Activated T-cell treated with anti-CD3 and anti-CD28 coated beads for 48 hours (primary cell): ENCODE measurements at places on chromosomes 13 and 19.

DNA sequence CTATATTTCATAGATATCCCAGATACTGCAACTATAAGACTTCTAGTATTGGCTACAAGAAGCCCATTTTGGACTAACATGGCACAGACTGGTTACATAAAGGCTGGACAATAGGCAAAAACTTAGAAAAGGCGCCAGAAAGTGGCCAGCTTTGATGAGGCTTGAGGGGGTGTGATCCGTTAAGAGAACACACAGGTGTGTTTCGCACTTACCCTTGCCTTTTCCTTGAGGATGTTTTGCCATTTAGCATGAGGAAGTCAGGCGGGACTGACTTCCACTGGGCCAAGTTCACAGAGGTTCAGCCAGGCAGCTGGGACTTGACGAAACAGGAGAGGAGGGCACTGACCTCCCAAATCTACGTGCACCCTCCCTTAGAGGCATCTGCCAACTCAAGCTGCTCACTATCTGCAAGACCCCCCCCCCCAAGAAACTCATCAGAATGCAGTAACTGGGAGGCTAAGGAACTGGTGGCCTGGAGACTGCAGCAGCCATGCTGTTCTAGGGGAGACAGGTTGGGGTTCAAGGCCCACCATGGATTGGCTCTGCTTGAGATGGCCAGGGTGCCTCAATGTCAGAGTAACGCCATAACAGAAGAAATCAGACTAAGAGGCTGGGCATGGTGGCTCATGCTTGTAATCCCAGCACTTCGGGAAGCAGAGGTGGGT, 4.5 kb upstream of the LIN7B start:
- DNase-seq: no peak

- no peak for DNase-seq
Measured at GRCh38 chr13:41231025-41231677, 32.2 kb downstream of the MTRF1 start.

- no peak for DNase-seq
Measured at GRCh38 chr13:73351730-73352129, 292.9 kb downstream of the KLF5 start.

GRCh38 chr19:42477117-42477516, 34.4 kb upstream of the CXCL17 start:
- DNase-seq: no peak

DNA sequence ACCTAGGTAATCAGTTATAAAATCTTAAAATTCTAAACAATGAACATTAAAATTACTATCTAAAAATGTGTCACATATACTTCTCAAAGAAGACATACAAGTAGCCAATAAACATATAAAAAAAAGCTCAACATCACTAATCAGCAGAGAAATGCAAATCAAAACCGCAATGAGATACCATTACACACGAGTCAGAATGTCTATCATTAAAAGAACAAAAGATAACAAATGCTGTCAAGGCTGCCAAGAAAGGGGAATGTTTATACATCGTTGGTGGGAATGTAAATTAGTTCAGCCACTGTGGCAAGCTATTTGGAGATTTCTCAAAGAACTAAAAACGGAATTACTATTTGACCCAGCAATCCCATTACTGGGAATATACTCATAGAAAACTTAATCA, 310.3 kb upstream of the EDNRB start:
- DNase-seq: no peak

DNA sequence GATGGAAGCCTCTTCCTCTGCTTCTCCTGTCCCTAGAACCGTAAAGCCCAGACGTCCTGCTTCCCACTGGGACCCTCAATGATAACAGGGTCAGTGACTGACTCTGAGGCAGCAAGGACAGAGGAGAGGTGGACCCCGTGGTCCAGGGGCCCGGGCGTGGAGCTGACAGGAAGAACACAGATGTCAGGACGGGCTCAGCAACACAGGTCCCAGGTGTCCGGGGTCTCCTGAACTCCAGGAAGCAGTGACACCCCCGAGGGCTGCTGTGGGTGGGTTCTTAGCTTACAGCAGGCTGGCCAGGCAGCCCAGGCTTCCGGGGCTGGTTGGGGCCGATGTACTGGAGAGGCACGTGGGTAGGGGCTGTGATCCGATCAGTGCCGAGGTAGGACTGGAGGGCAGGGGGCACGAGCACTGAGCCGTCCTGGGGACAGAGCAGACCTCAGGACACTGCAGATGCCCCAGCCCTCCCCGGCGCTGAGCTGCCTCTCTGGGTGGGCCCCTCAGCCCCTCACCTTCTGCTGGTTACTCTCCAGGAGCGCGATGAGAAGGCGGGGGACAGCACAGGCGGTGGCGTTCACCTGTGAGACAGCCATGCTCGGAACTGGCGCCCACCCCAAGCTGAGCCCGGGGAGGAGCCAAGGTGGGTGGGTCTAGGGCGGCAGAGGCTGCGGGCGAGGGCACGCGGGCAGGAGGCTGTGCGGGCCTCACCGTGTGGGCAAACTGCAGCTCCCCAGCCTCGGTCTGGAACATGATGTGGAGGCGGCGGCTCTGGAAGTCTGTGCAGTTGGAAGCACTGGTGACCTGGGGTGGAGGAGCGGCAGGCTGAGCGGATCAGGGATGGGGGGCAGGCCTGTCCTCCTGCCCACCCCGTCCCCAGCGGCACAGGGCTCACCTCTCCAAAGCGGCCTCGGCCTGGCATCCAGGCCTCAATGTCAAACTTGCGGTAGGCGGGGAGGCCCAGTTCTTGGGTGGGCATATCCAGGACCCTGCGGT, 3.6 kb upstream of the CCER2 start:
- DNase-seq: no peak

DNA sequence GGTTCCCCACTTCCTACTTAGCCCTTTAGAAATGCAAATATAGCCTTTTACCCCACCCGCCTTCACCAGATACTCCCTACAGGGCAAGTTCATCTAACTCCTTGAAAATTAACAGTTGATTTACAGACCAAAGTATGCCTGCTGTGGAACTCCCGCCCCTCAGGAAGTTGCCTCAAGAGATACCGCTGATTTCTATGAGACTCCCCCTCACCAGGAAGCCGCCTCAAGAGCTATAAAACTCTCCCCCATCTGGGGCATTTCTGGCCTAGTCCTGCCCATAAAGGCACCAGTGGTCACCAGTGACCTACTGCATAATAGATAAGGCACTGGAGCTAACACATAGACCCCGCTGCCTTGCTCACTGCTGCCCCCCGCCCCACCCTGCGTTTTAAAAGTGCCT, 201.7 kb upstream of the UBL3 start:
- DNase-seq: no peak

DNA sequence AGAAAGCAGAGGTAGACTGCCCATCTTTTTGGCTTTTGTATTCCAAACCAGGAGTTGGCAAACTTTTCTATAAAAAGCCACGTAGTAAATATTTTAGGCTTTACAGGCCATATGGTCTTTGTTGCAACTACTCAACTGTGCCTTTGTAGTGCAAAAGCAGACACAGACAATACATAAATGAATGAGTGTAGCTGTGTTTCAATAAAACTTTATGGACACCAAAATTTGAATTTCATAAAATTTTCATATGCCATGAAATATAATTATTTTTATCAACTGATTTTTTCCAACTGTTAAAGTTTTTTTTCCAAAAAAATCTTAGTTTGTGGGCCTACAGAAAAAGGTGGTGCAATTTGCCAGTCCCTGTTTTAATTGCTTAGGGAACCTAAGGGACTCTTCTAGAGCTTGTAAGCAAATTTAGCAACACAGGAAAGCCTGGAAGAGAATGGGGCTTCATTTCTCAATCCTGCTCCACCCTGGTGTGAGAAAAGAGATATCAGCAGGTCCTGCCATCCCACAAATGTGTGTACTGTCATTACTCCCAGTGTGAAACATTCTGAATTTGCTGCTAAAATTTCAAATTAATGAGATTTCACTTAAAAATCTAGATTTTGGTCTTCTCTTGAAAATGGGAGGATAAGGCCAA, 194.2 kb downstream of the RGCC start:
- DNase-seq: no peak

DNA sequence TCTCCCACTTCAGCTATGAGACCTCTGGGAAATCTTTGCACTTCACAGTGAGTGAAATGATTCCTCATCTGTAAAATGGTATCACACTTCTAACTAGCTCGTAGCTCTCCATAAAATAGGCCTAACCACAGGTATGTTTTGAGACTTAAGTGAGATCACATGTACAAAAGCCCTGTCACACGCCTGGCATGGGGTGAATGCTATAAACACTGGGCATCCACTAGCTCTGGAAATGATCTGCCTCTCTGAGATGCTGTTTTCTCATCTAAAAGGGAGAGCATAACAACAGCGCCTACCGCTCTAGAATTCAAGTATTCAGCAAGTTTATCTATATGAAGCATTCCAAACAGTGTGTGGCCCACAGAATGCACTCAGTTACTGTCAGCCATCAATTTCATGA, 2.2 kb downstream of the AKT2 start:
- DNase-seq: no peak

DNA sequence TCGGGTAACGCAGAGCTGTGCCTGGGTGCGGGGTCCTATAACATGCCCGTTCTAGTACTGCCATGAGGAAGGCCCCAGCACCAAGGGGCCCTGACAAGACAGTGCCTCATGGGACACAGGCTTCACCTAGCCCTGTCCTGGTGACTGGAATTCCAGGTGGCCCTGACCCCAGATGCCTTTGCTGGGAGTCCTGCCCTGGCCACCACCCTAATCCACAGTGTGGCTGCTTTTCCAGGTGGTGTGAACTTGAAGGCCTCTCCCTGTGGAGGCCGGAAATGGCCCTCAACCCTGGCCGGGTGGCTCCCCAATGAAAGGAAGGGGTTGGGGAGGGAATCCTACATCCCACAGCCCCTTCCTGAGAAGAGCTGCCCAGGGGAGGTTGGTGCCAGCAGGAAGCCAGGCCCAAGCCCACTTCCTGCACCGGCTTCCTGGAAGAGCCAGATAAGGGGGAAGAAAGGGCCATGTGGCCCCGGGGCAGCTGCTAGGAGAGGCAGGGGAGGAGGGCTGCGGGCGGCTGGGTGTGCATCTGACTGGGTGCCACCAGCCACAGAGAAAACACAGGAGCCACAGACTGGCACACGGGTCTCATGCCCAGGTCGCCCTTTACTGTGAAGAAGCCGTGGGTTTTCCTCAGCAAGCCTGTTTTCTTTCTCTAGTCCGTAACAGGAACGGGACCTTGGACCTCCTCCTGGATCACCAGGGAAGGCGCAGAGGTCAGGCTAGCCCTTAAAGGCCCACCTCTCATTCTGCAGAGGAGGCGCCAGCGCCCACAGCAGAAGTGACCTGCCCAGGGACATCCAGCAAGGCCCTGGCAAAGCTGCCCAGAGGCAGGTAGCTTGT, 4.7 kb downstream of the LSM4 start:
- DNase-seq: no peak

DNA sequence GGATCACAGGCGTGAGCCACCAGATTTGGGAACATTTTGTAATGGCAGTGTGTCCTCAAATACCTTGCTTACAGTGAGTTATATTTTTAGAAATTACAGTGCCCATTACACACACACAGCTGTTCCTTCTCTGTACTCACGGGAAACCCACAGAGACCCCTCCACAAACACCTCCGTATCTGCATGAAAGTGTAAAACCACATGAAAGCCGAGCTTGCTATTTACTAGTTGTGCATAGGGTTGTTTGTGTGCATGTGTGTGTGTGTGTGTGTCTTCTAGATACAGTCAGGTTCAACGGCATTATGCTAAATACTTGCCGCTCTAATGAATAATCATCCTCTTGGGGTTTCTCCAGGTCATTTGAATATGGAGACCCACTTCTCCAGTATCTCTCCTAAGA, 22.3 kb upstream of the LILRA2 start:
- no peak for DNase-seq

- no peak for DNase-seq
Measured at GRCh38 chr13:36046672-36047071, 84.5 kb downstream of the DCLK1 start.

DNA sequence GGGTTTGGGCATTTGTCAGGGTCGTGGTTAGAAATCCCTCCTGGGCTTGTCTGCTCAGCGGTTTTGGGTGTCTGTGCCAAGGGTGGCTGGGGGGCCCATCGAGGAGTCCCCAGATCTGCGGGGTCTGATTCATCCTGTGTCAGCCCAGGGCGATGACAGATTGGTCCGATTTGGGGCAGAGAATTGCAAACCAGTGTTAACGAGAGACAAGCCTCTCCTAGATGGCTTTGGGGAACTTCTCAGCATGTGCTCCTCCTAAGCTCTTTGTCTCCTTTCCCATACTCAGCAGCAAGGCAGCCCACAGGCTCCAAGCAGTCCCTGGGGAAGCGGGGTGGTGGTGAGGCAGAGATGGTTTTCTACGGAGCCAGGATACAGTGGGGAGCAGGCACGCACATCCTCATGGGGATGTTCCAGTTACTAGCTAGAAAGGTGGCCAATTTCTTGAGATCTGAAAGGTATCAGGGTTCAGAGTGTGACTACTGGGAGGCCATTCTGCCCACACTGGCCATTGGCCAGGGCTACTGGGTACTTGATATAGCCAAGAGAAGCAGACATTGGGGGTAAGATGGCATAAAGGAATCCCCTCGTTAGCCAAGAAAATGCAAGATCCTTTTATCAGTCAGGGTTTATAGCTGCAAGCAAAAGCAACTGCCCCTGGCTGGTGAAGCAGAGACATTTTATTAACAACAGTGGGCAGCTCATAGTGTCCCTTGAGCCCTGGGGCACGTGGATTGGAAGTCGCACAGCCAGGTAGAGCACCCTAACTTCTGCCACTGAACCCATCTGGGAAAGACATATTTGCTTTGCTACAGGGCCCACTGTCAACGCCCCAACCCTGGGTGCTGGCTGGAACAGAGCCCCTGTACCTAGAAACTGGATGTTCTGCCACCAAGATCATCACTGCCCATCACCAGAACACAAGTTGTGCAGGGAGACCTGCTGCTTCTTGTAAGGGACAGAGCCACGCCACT, 63.6 kb downstream of the RGCC start:
- no peak for DNase-seq

- no peak for DNase-seq
Measured at GRCh38 chr13:77515785-77516184, 19.7 kb upstream of the SCEL start.

DNA sequence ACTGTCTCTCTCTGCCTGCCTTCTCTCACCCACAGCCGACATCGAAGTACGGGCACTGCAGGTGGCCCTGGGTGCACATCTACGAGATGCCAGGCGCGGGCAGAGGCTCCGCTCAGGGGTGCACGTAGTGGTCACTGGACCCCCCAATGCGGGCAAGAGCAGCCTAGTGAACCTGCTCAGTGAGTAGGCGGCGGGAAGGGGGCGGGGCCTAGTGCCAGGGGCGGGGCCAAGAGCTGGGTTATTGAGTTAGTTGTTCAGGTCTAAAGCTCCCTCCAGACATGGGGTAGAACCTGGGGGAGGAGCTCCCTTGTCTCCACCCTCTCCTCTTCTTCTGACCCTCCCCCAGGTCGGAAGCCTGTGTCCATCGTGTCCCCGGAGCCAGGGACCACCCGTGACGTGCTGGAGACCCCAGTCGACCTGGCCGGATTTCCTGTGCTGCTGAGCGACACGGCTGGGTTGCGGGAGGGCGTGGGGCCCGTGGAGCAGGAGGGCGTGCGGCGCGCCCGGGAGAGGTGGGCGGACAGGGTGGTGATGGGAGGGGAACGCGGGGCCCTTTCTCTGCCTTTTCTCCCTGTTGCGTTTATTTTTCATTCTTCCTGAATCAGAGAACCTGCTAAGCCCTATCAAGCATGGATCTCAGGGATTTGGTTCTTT, 1.9 kb downstream of the GTPBP3 start:
- peak; percentile 56 for DNase-seq

GRCh38 chr13:75869981-75870380, 233.9 kb downstream of the LMO7 start:
- no peak for DNase-seq

- no peak for DNase-seq
Measured at GRCh38 chr19:12546068-12546467, 5.2 kb downstream of the ZNF564 start.

- no peak for DNase-seq
Measured at GRCh38 chr13:21590231-21590630, 13.7 kb downstream of the MICU2 start.

- DNase-seq: no peak
Measured at GRCh38 chr19:58182577-58182988, 278 bp upstream of the ZNF274 start.
